OCI-LY7 (cell line): ENCODE measurements at places on chromosomes 5 and 9.
A peak's percentile ranks its signal among the peaks of the same experiment; 100 is the strongest.

DNA sequence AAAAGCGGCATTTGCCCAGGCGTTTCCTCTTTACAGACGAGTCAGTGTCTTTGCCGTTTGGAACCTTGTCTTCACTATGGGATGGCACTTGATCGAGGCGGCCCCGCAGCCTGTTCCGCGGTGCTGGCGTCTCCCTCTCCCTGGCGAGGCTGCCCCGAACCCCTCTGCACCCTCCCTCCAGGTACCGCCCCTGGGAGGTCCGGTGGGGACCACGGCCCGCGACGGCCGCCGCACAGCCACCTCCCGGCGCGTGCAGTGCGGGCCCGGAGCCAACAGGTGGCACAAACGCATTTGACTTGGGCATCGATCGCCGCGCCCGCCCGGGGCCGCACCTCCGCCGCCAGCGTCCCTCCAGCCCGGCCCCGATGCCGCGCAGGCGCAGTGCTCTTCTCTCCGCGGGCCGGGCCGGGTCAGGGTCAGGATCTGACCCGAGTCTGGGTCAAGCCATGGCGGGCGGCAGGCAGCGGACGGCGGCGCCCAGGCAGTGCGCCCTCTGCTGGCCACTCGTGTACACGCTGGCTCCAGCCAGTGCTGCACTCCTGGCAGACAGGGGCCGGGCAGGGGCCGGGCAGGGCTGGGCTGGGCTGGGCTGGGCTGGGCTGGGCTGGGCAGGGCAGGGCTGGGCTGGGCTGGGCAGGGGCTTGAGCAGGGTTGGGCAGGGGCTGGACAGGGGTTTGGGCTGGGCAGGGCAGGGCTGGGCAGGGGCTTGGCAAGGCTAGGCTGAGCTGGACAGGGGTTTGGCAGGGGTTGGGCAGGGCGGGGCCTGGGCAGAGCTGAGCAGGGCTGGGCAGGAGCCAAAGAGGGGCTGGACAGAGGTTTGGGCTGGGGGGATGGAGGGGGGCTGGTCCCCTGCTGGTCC is 155.8 kb upstream of the IRX4 start:
- DNase-seq, result peak; percentile 64

DNA sequence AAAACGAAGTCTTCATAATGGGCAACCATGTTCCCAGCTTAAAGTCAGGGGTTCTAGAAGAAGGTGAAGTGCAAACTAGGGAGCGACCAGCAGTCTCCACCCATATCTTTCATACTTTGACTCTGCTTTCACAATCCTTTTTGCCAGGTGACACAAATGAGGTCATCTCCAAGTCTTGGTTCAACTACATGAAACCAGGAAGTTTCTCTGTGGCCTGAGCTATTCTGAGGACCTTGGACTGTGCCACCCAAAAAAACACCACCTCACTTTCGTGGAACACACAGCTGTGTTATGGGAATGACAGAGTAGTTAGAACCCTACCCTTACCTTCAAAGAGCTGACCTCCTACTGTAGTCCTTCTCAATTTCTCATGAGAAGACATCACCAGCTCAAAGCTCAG is 309.2 kb downstream of the AGTPBP1 start:
- DNase-seq, result no peak

DNA sequence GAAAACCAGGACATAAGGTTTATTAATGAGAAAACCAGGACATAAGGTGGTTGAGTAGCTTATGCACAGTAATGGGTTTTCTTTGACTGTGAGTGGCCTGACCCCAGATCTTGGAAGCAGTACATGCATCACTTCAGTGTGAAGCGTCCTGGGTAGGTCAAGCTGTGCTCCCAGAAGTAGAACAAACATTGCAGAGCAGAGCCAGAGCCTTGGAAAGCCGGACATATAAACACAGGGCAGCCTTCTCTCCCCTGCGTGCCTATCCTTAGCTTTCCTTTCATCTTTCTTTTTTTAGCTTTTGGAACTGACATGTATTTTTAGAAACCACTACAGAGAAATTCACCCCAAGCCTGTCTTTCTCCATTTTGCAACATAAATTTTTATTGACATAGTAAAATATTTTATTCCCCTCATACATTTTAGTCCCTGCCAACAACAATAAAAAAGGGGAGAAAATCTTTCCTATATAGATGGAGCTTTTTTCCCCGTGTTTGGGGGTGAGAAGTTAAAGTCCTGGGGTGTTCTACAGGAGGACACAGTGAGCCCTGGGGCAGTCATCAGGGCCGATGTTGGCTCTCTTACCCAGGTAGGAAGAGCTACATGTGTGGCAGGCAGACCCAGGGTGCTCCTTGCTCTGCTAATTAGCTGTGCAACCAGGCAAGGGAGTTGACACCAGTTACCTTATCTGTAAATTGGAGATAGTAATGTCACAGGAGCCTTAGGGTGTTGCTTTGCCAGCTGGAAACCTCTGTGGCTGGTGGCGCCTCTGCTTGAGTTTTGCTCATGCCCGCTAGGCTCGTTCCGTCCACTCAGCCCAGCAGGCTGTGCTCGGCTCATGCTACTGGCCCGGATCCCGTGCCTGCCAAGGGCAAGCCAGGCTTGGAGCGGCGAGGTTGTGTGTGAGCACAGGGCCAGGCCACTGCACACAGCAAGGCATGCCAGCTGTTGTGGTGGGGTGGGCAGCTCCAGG is 389.6 kb downstream of the KDM4C start:
- DNase-seq, result no peak

DNA sequence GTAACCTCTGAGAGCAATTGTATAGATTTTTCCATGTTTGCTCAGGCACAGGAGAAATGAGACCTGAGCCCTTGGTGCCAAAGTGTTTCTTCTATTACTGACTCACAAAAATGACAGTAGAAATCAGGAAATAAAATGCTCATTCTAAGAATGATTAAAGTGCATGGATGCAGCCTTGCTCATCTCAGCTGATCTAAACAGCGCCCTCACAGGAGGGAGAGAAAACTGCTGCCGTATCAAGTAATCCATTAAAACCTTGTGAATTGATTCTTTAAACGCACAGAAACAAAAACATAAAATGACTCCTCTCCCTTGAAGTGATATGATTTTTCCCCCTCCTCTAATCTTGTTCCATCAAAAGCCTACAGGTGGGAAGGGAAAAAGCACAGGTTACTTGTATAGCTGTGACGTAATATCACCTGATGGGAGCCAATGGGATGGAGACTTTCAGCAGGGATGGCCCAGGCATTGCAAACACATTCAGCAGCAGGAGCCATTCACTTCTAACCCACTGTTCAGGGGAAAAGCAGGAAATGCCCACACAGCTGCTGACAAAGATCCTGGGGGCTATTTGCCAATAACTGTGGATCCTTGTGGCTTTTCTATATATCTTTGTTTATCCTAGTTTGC is 76.7 kb downstream of the PLCXD3 start:
- no peak for DNase-seq

GRCh38 chr9:110131499-110131898 is 76.5 kb downstream of the C9orf152 start:
- DNase-seq, result no peak

DNA sequence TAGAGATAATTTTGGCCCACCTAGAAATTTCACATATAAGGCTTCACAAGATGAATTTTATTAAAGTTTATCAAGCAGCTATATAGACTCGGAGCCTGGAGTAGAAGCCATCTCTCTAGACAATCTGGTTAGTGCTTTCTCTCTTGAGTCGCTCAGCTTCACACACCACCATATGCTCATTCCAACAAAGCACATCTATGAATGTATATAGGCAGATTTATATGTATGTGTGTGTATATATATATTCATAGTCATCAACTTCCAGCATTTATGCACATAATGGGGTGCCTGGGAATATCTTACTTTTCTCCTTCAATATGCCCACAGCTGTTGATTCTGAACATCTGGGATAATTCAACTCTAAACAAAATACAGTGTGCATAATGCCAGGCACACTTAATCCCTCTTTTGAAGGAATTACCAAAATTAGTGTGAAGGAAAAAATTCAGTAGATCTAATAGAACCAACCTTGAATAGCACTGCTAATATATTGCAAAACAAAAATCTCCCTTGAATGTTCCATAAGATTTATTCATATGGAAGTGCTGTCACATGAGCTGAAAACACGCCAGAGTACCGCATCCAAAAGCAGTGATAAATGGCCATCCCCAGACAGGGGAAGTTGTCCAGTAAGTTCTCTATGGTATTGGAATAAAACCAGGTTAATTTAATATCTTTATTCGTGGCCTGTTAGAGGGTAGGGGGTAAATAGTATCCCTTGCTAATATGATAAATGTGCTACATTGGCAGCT is 56.0 kb upstream of the MOCS2 start:
- DNase-seq, result no peak

GRCh38 chr5:178180141-178180863 is 6.9 kb downstream of the GMCL2 start:
- no peak for DNase-seq

GRCh38 chr5:177132136-177133095 is 1.2 kb upstream of the NSD1 start:
- DNase-seq, result no peak
